ENCODE measurements at places on chromosomes 11 and 22.
A peak's percentile ranks its signal among the peaks of the same experiment; 100 is the strongest.

- DNase-seq: no peak
Measured at GRCh38 chr11:12161137-12161536, 50.7 kb downstream of the MICAL2 start.

- DNase-seq: no peak
Measured at GRCh38 chr11:65595543-65596281, at the start of gene KCNK7. KCNK7 (minus strand) TSS chr11:65595800; CDS start chr11:65595772, 28 bp downstream.

DNA sequence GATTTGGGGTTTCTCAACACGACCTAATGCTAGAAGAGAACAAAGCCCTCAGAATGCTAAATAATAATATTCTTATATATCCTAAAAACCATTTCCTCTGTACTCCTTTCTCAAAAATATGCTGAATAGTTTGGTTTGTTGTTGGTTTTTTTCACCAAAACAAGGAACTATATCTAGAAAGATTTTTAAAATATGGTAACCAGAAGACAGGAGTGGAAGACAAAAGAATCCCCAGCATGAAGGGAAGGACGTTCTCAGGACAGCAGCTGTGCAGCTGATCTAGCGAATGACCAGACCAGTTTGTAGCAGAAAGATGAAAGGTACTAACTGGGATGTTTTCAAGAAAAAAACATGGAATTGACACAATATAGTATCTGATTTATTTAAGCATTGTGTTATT is 19.3 kb downstream of the FEZ1 start:
- DNase-seq: no peak

DNA sequence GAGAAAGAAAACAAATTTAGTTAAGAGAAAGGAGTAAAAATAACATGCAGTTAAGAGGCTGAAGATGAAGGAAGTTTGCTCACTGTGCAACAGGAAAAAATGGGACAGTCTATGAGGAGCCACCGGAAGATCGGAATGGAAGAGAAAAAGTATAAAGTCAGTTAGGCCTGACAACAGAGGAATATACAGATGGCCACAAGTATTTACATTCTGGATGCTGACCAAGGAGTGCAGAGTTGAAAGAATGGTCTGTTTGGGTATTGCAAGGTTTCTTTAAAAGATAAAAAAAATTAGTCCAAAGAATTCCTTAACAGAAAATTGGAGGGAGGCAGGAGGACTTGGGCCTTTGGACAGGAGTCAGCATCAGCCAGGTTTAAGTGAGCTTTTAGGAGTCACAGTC is 37.5 kb downstream of the RBFOX2 start:
- no peak for DNase-seq

GRCh38 chr22:41916745-41917358 is 2.0 kb upstream of the SHISA8 start:
- no peak for DNase-seq

DNA sequence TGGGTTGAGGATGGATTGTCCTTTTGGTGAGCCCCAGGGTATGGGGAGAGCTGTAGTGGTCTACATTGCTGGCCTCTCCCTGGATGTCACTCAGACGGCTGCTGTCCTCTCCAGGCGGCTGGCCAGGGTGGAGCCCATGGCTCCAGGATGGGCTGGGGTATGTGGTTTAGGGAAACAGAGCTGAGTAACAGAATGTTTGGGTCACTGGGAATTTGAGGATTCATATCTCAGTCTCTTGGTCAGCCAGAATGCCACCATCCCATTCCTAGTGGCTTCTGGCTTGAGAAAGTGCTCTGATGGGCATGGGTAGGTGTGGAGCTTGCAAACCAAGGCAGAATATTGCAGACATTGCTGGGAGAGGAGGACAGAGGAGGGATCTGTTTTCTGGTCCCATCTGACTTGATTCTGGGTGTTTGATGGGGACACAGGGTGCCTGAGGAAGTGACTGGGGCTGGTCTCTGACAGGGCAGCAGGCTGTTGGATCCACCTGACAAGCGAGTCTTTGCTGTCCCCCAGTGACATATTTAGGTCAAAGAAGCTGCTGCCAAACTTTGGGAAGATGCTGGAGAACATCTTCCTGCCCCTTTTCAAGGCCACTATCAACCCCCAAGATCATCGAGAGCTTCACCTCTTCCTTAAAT is 41.4 kb downstream of the AMPD3 start:
- DNase-seq: no peak

DNA sequence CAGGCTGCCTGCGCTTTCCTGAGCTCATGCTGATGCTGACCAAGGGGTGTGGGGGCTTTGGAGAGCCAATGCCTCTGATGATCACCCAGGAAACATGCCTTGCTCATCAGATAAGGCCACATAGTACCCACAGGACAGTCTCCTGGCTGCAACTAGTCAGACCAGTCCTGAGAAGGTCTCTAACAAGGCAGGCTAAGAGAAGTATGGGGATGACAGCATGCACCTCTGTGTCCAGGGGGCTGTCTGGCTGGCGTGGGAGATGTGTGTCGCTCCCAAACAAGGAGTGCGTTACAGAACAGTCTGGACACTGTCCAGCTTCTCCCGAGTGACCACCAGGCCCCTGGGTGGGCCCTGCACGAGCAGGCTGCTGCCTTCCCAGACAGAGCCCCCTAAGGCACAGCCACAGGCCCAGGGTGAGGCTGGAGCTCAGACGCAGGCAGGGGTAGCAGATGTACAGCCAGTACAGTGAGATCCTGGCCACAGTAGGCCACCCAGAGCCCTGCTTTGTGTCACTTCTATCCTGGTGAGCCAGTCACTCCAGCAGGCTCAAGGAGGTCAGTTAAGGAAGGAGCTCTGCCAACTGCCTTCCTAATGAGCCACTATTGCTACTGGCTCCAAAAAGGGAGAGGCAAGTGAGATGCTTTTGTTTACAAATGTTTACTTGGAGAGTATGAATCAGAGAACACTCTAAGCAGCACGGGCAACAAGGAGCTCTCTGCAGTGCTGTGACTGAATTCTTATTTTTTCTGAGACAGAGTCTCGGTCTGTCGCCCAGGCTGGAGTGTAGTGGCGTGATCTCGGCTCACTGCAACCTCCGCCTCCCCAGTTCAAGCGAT is 66.0 kb upstream of the CLTCL1 start:
- no peak for DNase-seq

DNA sequence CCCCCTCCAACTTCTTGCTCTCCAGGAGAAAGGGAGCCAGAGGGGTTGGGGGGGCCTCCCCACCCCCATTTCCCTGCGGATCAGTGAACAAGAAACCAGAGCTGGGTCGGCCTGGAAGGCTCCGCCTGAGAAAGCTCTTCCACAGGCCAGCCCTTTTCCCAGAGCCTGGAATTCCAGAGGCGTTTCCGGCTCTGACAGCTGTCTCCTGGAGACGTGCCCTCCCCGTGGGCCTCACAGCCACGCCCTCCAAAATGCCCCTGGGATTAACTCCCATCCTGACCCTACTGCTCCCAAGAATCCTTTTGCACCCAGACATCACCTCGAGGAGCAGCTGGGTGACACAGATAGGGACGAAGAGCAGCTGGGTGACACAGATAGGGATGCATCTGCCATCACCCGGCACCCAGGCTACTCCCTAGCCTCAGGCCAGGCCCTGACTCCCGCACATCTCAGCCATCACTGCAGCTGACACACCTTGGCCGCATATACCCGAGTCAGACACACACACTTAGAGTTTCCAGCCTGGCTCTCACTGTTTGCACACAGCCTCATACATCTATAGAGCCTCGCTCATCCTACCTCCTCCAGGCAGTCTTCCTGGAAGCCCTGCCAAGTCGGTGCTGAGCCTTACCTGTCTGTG is 7.6 kb upstream of the CDC42EP1 start:
- no peak for DNase-seq

GRCh38 chr11:44884056-44884455 is 66.6 kb downstream of the TP53I11 start:
- no peak for DNase-seq

- no peak for DNase-seq
Measured at GRCh38 chr22:36377022-36377631, 10.6 kb downstream of the MYH9 start.

- DNase-seq: no peak
Measured at GRCh38 chr11:122642472-122642922, 13.0 kb upstream of the UBASH3B start.

GRCh38 chr11:17752144-17752543 is 17.6 kb downstream of the KCNC1 start:
- DNase-seq: no peak

GRCh38 chr22:32333141-32333768 is 24.4 kb upstream of the RFPL3 start:
- no peak for DNase-seq

DNA sequence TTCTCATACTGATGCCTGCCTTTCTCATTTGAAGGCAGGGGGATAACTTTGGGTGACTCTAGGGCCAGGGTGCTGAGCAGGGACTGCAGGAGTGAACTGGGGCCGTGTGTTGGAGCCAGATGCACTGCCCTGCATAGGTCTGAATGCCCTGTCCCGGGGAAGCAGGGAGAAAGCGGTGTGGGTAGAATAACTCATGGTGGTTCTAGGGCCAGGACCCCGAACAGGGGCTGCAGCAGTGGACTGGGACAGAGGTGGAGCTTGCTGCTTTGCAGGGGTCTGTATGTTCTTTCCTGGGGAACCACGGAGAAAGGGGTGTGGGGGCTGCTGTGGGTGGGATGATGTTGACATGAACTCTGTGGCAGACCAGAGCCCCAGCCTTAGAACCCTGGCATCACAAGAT is 52.9 kb downstream of the GAB4 start:
- DNase-seq: no peak

DNA sequence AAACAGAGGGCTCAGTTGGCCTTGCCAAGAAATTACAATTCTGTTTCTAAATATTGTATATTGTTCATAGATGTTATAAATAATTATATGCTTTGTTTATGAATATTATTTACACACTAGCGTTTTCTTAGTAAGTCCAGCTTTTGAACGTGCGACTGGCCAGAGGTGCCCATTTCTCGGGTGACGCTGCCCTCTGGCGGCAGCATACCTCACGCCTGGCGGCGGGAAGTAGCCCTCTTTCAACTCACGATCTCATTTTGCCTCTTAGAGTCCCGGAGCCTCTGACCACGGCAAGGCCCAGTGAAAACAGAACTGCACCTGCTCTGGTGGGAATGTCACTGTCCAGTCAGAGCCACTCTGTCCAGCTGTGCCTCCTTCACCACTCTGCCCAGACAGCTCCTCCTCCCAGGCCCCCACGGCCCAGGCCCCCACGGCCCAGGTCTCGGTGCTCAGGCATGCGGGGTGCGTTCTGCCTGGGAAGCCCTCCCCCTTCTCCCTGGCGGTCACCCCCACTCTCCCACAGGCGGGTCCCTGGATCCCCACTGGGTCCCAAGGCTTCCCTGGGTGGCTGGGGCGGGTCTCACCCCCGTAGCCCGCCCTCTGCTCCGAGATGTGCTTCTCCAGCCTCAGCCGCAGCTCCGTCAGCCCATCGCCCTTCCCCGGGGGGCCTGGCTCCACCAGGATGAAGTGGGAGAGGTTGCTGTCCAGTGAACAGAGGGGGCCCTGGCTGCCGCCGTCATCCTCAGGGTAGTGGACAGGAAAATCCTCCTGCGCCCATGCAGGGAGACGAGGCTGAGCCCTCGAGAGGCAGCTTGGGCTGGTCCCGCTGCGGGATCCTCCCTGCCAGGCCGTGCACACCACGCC is 19.3 kb downstream of the TSSC4 start:
- DNase-seq: peak; percentile 35

- DNase-seq: no peak
Measured at GRCh38 chr11:33536178-33536577, 164.4 kb downstream of the C11orf91 start.

GRCh38 chr22:30286813-30287647 is 2.3 kb downstream of the CASTOR1 start:
- no peak for DNase-seq

- no peak for DNase-seq
Measured at GRCh38 chr22:49785046-49785521, 42.6 kb downstream of the BRD1 start.

DNA sequence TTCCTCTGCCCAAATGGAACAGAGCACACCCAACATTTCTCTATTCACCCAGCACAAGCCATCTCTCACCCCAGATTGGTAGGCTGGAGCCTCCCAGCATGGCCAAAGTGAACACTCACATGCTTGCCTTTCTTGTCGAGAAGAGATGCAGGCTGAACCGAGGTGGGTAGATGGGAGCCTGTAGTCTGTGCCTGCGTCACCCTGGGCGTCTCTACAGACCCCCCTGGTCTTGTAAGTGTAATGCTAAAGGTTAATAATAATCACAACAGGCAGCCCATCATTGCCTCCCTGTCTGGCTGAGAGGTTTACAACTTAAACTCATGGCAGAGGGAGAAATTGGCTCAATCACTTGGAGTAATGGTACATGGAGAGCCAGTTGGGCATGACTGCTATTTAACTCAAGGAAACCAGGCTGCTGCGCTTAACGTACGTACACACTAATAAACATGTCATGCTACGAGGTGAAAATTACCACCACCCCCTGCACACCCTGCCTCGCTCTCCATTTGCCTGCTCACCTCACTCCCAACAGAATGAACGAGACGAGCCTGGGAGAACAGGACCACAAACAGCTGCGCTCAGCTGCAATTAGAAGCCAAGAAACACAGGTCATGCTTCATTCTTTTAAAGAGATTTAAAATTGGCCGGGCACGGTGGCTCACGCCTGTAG is 9.1 kb upstream of the ZBTB16 start:
- no peak for DNase-seq

DNA sequence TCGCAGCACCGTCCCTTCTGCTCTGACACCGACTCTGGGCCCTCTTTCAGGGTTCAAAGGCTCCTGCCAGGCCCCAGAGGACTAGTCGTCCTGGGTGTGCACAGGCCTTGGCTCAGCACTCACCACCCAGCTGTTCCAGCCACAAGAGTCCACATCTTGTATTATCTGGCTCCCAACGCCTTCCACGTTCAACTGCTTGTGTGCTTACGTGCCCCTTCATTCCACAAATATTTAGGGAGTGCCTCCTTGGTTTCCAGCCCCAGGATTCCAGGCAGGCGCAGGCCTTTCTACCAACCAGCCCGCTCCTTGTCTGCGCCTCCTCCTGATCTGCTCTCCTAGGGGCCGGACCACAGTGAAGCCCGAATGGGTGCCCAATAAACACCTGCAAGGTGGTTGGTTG is 70.9 kb downstream of the SCUBE1 start:
- no peak for DNase-seq

GRCh38 chr22:48234011-48234410 is 1471.6 kb downstream of the TBC1D22A start:
- DNase-seq: no peak

DNA sequence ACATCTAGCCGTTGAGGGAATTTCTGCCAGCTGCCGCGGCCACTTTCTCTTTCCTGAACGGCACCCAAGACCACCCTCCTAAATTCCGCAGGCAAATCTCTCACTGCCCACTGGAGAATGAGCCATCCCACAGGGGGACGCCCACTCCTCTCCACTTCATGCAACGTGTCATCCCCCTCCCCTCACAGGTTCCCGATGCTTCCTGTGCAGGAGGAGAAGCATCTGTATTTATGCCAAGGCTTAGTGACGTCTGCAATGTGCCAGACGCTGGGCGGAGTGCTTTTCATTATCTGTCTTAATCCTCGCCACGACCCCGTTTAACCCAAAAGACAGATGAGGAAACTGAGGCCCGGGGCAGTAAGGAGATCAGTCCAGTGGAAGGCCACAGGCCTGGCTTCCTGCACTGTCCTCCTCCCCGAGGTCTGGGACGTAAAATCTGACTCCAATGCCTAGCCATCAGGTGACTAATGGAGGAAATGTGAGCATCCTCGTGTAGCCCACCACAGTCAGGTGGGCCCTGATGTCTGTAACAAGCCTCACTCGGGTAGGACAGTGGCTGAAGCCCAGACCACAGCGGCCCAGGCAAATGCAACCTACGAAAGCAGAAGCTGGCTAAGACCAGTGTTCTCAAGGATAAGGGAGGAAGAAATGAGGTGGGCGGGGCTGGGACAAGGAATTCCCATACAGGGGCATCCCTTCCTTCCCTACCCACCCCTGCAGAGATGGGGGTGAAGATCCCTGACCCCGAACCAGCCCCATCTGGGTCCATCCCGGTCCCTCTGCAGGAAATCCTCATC is 23.1 kb downstream of the MN1 start:
- no peak for DNase-seq
